ENCODE measurements at places on chromosomes 6 and 20. TPM values are rescaled to one million over a fixed set of nuclear protein-coding genes. Genes with fewer than 3 reads are reported as not detected.

- H3K27ac ChIP-seq = no peak overlapping the region
- no peaks in the 10 kb centered on the region for H3K36me3 ChIP-seq
- H3K4me1 ChIP-seq = no peaks in the 10 kb centered on the region
- DNase-seq = no peak
- no peaks in the 10 kb centered on the region for H3K27me3 ChIP-seq
Measured at GRCh38 chr6:119602215-119603178, 252.9 kb upstream of the MAN1A1 start.

Gene RIPPLY2
- not detected for total RNA-seq

GRCh38 chr6:22082218-22082617 is 214.6 kb downstream of the PRL start:
- peak overlapping the region; percentile 6 for H3K27ac ChIP-seq
- H3K4me1 ChIP-seq = no peaks in the 10 kb centered on the region
- no peaks in the 10 kb centered on the region for H3K27me3 ChIP-seq
- no peak overlapping the region for H3K4me3 ChIP-seq
- H3K36me3 ChIP-seq = no peaks in the 10 kb centered on the region

DNA sequence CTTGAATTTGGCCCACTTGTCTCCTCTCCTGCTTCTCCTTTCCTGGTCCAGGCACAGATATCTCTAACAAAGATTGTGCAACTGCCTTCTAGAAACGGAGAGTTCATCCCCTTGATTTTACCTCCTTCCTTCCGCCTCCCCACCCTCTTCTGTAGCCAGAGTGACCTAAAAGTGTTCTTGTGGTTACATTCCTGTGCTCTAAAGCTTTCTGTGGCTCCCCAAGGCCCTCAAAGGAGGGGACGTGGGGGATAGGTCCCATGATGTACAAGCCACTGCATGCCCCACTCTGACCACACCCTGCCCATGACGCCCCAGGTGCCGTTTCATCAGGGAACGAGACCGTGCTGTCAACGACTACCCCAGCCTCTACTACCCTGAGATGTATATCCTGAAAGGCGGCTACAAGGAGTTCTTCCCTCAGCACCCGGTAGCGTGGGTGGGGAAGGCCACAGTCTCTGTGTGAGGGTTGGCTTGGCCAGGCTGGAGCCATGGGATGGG is 8.2 kb downstream of the CDC25B start:
- peaks cover 6% of the 10 kb centered on the region for H3K36me3 ChIP-seq
- no peak overlapping the region for H3K4me3 ChIP-seq
- no peaks in the 10 kb centered on the region for H3K27me3 ChIP-seq

Gene FBXO30
- 5.4 TPM for total RNA-seq

- no peaks in the 10 kb centered on the region for H3K27me3 ChIP-seq
- H3K36me3 ChIP-seq = no peaks in the 10 kb centered on the region
- H3K4me3 ChIP-seq = no peak overlapping the region
- no peaks in the 10 kb centered on the region for H3K4me1 ChIP-seq
- DNase-seq = no peak
Measured at GRCh38 chr6:45024610-45025009, 303.5 kb upstream of the RUNX2 start.

Gene EMILIN3
- total RNA-seq = 0.17 TPM

GRCh38 chr6:41651962-41652657 is 13.8 kb downstream of the MDFI start:
- H3K27ac ChIP-seq = no peak overlapping the region
- no peak overlapping the region for H3K4me3 ChIP-seq
- H3K27me3 ChIP-seq = no peaks in the 10 kb centered on the region
- no peak for DNase-seq
- H3K4me1 ChIP-seq = no peaks in the 10 kb centered on the region
- H3K36me3 ChIP-seq = no peaks in the 10 kb centered on the region

DNA sequence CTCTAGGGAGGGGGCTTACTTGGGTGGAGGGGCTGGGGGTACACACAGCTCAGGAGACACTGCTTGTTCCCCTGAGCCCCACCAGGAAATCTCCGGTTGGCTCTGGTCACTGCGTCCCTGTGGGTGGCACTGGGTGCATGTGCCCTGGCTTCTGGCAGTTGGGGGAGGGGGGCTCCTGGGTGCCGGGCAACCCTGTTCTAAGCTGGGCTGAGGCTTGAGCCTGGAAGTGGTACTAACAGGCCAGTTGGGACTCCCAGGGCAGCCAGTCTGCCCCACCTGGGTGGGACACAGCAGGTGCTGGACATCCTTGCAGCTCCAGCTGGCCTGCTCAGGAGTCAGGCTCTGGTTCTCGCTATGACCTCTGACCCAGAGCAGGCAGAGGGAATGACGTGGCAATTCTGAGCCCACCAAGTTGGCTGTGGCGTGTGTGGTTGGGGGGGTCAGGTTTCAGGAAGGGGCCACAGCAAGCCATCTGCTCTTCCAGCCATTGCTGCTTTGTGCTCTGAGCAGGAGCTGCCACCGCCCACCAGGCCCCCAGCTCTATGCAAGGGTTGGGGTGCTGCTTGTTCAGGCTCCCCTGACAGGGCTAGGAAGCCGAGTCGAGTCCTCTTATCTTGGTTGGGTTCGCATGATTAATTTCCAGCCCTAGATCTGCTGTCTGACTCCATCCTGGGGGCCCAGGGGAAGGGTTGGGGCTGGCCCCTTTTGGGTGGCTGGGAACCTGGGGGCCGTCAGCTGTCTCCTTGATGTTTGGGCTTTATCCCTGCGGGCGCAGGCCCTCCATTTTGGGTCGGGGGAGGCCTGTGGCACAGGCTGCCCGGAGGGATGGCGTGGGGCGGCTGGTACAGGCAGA is 590 bp downstream of the C20orf204 start:
- no peak overlapping the region for H3K4me3 ChIP-seq
- no peak for DNase-seq
- no peaks in the 10 kb centered on the region for H3K27me3 ChIP-seq
- peaks cover 5% of the 10 kb centered on the region for H3K36me3 ChIP-seq
- H3K27ac ChIP-seq = no peak overlapping the region

DNA sequence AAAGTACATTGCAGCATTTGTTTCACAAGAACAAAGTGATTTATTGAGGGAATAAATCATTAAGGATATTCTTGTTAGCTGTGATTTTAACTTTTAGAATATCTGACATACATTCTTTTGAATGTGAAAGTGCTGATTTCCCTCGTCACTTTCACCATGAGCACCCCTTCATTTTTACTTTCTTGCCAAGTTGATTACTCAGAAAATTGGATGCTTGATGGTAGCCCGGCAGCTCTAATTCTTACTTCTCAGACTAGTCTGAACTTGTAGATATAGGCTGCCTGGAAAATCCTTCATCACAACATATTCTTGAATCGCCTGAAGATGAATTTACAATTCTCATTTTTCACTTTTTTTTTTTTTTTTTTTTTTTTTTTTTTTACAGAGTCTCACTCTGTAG is 147.1 kb upstream of the SMLR1 start:
- no peaks in the 10 kb centered on the region for H3K27me3 ChIP-seq
- H3K4me3 ChIP-seq = no peak overlapping the region
- H3K27ac ChIP-seq = no peak overlapping the region
- H3K36me3 ChIP-seq = no peaks in the 10 kb centered on the region

- no peaks in the 10 kb centered on the region for H3K4me1 ChIP-seq
- no peak for DNase-seq
- no peaks in the 10 kb centered on the region for H3K27me3 ChIP-seq
- H3K27ac ChIP-seq = no peak overlapping the region
- no peaks in the 10 kb centered on the region for H3K36me3 ChIP-seq
Measured at GRCh38 chr6:54541541-54541940, 233.3 kb downstream of the TINAG start.

Gene TOX2
- 1.0 TPM for total RNA-seq

GRCh38 chr6:11712760-11713159 is 65.8 kb downstream of the ADTRP start:
- no peak overlapping the region for H3K4me3 ChIP-seq
- DNase-seq = no peak
- H3K27ac ChIP-seq = no peak overlapping the region
- no peaks in the 10 kb centered on the region for H3K4me1 ChIP-seq

GRCh38 chr20:61599541-61599992 is 347.5 kb downstream of the CDH4 start:
- no peak overlapping the region for H3K27ac ChIP-seq
- H3K27me3 ChIP-seq = no peaks in the 10 kb centered on the region
- no peaks in the 10 kb centered on the region for H3K36me3 ChIP-seq
- no peak overlapping the region for H3K4me3 ChIP-seq

DNA sequence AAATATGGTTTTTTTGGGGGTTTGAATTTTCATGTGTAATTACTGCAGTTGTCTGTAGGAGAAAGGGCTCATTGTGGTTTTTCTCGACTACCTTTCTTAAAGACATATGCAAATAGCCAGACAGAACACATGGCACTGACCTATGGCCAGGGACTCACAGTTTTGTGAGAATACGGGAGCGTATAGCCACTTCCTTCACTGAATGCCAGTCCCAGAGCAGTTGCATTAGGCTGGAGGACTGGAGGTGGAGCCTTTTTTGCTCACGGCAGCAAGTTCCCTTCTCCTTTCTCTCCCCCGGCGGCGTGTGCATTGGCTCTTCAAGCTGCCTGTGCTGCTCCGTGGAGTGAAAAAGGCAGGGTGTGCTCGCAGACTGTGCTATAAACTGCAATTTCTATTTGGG is 114.9 kb downstream of the AKAP7 start:
- H3K27ac ChIP-seq = no peak overlapping the region
- peaks cover 7% of the 10 kb centered on the region for H3K4me1 ChIP-seq
- H3K36me3 ChIP-seq = no peaks in the 10 kb centered on the region
- H3K27me3 ChIP-seq = no peaks in the 10 kb centered on the region

Gene SLC26A8
- total RNA-seq = 0.09 TPM
